ENCODE measurements at places on chromosomes 7 and 10. TPM values are rescaled to one million over a fixed set of nuclear protein-coding genes. Genes with fewer than 3 reads are reported as not detected.

GRCh38 chr10:114131094-114131493 is 42.9 kb downstream of the CCDC186 start:
- DNase-seq = no peak

Gene UNCX
- total RNA-seq = not detected

- DNase-seq = no peak
These were observed 11.7 kb downstream of the STAM start for GRCh38 chr10:17655567-17656146.

GRCh38 chr7:46301677-46302076 is 380.6 kb upstream of the IGFBP3 start:
- DNase-seq = no peak

DNA sequence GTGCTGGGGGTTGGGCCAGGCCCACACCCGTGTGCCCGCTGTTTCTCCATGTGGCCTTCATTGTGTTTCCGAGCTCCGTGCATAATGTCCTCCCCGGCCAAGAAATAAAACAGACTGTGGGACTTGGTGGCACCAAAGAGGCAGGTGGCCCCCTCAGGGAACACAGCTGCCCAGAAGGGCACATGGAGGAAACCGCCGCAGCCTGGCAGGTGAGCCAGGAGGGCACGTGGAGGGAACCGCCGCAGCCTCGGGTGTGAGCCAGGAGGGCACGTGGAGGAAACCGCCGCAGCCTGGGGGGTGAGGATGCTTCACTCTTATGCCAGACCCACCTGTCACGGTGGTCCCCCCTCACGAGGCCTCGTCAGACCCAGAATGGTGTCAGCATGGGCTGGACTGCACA is 288.7 kb downstream of the WDR37 start:
- no peak for DNase-seq
